Stimulated activated memory B cell treated with anti-CD40 and anti-IgM and Interleukin-4, amounts not matched to agents 10 μg/mL and 1 μg/mL and 100 μg/mL, for 72 hours (primary cell): ENCODE measurements at places on chromosomes 1 and 21.

GRCh38 chr1:199836430-199836829 is 191.1 kb upstream of the NR5A2 start:
- no peak for ATAC-seq

DNA sequence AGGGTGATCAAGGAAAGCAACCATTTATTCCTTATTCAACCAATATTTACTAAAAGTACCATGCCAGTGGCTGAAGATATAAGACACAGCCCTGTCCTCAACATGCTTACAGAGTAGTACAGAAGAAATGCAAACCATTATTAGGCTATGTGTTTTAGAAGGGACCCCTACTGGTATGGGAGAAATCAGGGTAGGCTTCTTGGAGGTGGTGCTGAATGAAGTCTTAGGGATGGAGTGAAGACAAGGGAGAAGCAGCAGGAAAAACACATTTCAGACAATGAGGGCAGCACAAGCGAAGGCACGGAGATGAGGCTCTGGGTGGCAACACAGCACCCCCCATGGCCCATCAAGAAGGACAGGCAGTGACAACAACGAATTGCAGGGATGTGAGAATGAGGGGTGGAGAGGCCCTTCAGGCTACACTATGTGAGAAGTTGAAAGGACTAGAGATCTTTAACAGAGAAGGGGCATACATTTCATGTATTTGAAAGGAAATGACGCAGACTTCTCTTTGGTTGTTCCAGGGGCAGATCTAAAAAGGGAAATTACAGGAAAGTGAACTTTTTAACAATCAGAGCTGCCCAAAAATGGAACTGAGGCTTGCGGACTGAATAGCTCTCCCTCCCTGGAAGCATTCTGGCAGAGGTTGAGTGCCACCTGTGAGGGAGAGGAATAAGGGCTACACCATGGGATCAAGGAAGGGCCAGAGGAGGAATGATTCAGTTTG is 16.8 kb upstream of the CD58 start:
- no peak for ATAC-seq

GRCh38 chr21:39523915-39524314 is 72.1 kb downstream of the SH3BGR start:
- ATAC-seq, result no peak

DNA sequence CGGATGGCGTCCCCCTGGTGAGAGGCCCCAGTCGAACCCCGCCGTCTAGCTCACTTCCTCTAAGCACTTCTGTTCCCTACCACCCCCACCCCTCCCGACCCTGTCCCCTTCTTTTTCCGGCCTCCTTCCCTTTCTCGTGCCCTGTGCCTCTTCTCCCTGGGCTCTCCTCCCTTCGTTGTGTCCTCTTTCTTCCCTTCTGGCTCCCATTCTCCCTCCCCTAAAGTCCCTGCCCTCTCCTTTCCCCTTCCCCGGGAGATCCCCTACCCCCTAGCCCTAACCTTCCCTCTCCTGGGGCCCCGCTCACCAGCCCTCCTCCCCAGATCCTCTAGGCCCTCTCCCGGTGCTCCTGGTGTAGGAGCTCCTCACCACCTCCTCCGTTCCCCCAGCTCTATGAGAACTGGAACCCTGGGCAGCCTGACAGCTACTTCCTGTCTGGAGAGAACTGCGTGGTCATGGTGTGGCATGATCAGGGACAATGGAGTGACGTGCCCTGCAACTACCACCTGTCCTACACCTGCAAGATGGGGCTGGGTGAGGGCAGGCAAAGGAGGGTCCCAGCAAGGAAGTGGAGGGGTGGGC is 15.9 kb downstream of the BCAN start:
- ATAC-seq, result no peak

DNA sequence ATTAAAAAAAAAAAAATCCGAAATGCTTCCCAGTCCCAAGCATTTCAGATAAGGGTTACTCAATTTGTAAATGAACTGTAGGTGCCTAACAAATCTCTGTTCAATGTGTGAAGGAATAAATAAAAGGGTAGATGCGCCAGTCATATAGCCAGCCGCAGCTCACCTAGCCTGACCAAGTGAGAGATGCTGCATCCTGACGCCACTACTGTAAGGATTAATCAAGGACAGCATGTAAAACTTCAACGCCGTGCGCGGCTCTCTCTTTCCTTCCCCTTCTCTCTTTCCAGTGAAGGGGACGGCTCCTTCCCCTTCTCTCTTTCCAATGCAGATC is 441 bp downstream of the PPT1 start:
- ATAC-seq, result peak; percentile 57

DNA sequence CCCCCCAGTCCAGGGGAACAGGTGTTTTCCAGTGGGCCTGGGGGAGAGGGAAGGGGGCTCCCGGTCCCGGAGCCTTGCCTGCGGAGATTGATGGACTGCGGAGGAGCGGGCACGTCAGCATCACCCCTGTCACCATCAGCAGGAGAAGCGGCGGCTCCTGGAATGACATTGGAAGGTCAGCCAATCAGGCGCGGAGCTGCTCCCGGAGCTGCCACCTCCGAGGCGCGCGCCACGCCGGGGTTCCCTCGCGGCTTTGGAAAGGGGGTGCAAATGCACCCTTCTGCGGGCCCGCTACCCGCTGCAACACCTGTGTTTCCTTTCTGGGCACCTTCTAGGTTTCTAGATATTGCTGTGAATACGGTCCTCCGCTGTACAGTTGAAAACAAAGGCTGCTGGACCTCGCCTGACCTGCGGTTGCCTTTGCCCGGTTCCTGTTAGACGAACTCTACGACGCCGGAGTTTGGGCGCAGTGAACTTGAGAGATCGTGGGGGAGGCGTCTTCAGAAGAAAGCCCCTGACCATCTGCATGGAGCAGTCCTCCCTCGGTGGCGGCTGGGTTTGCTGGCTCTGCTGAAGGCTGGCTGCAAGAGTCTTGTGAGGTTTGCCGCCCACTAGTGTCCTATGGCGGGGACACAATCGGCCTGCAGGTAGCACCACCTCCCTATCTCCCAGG is 5.3 kb downstream of the DSCAM start:
- no peak for ATAC-seq

DNA sequence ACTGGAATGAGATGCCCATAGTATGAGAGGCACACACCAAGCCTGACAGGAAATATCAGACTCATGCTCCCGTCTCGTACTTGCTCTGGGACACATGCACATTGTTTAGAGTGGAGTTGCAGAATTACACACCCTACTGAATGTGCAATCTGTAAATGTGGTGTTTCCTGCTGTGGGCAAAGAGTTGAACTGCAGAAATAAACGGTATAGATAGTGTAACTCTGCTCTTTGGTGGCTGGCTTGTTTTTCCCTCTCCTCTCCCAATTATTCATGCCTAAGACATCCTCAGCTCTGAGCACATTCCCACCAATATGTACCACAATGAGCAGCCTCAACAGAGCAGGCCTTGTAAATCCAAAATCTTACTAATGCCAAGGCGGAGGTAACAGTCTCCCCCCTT is 90.1 kb upstream of the DIRAS3 start:
- ATAC-seq, result no peak

- no peak for ATAC-seq
Measured at GRCh38 chr21:28761674-28762356, 230.9 kb downstream of the LTN1 start.

DNA sequence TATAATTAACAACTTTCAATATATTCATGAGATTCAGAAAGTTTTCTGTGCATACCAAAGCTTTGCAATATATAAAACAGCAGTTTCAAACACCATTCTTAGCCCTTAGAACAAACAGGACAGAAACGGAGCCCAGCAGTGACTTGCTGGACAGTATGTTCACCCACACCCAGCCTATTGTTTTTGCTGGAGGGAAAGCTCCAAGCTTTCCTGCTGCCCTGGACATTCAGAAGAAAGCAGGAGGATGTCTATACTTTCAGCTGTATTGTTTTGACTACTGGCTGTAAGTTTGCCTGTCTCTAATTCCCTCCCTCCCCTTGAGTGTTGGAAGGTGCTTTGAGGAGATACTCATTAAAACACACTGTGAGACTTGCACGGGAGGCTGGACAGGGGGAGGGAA is 9.6 kb downstream of the DENND2C start:
- no peak for ATAC-seq

- no peak for ATAC-seq
Measured at GRCh38 chr1:234409328-234409727, 36.1 kb downstream of the COA6 start.

DNA sequence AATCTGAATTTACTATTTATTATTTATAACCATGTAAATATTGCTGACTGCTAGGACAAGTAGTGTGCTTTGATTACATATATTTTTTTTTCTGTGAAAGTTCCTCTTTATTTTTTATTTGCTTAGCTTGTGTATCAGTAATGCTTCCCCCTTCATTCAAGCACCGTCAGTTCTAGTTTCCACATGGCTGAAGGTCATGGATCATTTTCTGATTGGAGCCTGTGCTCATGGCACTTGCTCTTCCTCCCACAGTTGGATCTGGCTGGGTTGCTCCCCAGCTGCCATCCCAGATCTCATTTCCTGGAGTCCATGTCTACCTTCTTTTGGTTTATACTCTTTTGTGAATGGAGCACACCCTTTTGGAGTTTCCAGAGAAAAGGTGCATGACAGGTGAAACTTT is 57.0 kb upstream of the IGSF5 start:
- ATAC-seq, result no peak

- ATAC-seq, result no peak
Measured at GRCh38 chr1:3329640-3330281, 124.7 kb upstream of the ARHGEF16 start.

- no peak for ATAC-seq
Measured at GRCh38 chr1:35768350-35769187, 1.2 kb downstream of the CLSPN start.

DNA sequence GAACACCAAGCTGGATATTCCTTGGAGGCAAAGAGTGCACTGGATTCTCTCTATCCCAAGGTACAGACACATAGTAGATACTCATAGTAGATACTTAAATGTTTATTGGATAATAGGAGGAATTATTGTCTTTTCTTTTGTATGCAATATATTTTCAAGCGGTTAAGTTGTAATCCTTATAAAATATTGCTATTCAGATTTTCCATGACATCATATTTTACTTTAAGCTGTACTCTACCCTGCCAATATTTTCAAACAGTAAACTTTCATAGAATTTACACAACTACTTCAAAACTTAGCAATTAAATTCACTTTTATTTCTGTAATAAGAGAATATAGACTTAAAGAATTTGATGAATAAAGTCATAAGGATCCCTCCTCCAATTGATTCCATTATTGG is 546.5 kb upstream of the CAMK1G start:
- no peak for ATAC-seq

GRCh38 chr1:110463725-110464124 is 12.8 kb downstream of the PROK1 start:
- ATAC-seq, result no peak
